ENCODE measurements at places on chromosomes 11 and 22.

DNA sequence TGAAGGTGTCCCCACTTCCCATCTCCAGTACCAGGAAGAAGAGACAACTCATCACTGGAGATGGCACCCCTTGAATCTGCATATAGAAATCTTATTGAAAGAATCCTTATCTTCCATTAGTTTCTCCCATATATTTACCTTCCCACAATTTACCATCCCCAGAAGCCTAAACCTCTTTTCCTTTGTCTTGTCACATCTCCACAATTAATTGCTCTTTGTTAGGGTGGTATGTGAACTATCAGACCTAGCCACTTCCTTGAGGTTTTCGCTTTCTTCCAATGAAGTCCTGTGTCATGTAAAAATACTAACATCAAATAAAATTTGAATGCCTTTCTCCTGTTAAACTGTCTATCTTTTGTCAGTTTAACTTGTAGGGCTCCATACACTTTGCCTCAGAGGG lies 37.9 kb downstream of the FAM227A start:
- no peak for DNase-seq

DNA sequence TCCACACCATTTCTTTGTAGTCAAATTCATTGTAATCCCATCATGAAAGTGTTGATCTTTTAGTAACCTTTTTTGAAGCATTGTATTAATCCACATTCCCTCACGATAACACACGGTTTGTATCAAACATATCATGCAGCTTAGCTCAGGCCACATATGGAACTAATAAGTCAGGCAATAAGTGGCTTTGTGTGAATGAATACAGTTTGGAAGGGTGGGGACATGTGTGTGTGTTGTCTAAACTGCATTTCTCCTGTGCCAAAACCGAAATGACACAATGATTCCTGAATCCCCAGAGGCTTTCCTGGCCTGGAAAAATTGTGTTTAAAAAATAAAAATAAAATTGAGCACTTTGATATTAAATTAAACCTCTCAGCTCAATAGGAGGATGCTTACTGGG lies 98.3 kb downstream of the WNT11 start:
- DNase-seq, result no peak

DNA sequence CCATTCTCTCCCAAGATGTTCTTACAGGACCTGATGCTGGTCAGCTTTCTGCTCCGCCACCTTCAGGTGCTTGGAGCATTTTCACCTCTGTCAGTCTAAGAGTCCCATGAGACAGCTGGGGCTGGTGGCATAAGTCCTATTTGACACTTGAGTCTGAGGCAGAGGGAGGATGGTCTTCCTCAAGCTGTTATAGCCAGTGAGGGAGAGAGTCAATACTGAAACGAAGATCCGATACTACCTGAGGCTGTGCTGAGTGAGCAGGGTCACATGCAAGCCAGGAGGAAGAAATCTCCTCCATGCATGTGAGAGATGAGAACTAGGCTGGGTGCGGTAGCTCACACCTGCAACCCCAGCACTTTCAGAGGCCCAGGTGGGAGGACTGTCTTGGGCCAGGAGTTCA lies 5.6 kb downstream of the ZFPL1 start:
- no peak for DNase-seq

DNA sequence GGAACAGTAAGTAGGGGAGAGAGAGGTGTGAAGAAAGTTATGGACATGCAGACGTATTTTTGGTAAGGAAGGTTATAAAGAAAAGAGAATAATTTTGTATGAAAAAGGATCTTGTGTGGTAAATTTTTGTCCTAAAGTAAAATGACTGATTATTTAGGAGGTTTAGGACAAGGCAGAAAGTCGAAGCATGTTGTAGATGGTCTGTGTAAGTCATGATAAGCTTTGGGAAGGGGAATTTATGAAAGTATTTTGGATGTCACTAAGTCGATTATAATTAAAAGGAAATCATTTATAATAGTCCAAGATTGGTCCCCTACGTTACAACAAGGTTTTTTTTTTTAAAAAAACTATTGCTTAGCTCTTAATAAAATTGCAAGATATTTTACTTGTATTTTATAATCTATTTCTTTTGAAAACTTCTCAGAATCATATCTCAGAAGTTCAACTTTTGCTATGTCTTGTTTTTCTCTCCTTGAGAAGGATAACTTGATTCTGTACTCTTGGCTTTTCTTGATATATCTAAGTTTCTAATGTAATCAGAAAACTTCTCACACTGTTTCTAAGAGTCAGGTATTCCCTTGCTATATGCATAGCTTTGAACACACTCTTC lies 10.9 kb upstream of the CABP2 start:
- no peak for DNase-seq

- DNase-seq, result no peak
Measured at GRCh38 chr22:48595511-48595905, 1232.2 kb downstream of the BRD1 start.

- no peak for DNase-seq
Measured at GRCh38 chr11:126115816-126116331, 53.2 kb upstream of the CDON start.

GRCh38 chr11:130096042-130096441 lies 26.3 kb downstream of the APLP2 start:
- no peak for DNase-seq

- DNase-seq, result no peak
Measured at GRCh38 chr22:39984746-39985145, 10.0 kb upstream of the FAM83F start.

- DNase-seq, result no peak
Measured at GRCh38 chr11:6604790-6605189, 1.2 kb downstream of the ILK start.

- DNase-seq, result no peak
Measured at GRCh38 chr11:56842814-56843794, 94.6 kb upstream of the OR9G4 start.

All from skeletal muscle cell (primary cell).